ENCODE measurements at places on chromosomes 11 and 22.

DNA sequence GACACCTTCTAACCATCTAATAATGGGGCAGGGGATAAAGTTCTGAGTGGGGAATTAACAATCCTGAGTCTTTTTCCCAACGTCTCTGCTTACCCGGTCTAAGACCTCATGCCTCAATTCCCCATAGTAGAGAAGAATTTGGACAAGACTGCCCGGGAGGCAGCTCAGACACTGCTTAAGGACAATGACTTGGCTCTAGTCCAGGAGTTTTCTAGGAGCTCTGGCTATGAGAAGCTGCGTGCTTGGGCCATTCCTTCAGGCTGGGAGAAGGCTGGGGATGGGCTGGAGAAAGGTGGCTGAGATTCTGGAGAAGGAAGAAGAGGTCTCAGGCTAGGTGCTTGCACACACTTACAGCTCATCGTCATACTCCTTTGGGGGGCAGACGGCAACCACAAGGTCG is 19.8 kb upstream of the ABCC8 start:
- no peak for DNase-seq

DNA sequence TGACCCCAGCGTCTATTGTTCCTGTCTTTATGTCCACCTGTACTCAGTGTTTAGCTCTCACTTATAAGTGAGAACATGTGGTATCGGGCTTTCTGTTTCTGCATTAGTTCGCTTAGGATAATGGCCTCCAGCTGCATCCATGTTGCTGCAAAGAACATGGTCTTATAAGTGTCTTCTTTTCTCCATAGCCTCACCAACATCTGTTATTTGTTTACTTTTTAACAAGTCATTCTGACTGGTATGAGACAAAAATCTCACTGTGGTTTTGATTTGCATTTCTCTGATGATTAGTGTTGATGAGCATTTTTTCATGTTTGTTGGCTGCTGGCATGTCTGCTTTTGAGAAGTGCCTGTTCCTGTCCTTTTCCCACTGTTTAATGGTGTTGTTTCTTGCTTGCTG is 21.7 kb upstream of the SLN start:
- no peak for DNase-seq

DNA sequence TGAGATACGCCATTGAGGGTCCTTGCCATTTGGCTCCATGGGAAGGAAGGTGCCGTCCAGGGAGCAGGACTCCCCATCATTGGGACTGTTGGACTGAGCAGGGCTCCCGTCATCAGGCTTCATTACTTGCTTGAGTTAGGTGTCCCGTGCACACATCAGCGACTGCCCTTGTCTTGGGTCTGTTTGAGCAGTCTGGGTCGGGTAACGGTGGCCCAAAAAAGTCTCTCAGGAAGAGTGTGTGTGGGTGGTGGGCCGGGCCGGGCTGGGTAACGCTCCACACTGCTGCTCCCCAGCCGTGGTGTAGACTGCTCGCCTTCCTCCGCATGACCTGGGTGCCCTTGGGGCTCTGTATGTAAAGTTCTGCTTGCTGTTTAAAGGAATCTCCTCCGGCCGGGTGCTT is 293.5 kb downstream of the TBC1D22A start:
- DNase-seq: no peak

- DNase-seq: no peak
These were observed 52.4 kb upstream of the INCENP start for GRCh38 chr11:62071408-62071807.

DNA sequence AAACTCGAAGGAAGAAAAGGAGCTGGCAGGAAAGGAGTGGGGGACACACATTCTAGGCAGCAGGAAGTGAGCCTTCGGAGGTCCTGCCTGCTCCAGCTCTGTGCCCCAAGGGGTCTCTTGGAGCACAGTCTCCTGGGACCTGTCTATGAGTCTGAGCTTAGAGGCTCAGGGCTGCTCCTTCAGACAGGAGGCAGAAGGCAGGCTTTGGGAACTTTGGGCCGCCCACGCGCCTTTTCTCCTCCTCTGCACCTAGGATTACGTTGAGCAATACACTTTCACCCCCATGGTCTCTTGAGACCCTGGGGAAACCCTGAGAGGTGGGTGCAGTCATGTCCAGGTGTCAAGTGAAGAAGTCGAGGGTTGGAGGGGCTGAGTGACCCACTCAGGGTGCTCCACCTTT is 965 bp downstream of the TCN2 start:
- DNase-seq: no peak

DNA sequence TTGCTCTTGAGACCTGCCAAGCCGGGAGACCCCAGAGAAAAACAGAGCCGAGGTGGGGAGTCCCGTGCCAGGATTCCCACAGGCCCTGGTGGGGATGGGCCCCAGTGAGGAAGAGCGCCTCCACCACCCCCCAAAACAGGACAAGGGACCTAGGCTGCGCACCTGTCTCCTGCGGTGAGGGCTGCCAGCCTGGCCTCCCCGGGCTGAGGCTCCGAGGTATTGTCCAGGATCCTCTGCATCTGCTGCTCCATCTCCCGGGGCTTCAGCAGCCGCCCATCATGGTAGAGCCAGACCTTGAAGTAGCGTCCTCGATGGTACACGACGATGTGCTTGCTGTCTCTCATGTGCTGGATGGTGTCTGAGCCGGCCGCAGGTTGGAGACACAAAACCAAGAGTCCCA is 33.3 kb upstream of the TESMIN start:
- DNase-seq: no peak

- DNase-seq: no peak
These were observed 6.5 kb upstream of the CYB5R3 start for GRCh38 chr22:42655693-42656092.

Measured in epithelial cell of prostate (primary cell).